ENCODE measurements at places on chromosomes 13 and 19.

- no peak for DNase-seq
Measured at GRCh38 chr13:93640452-93640851, 413.8 kb downstream of the GPC6 start.

GRCh38 chr19:38209152-38209551 is 14.9 kb downstream of the DPF1 start:
- no peak for DNase-seq

- DNase-seq = no peak
Measured at GRCh38 chr13:34634448-34634847, 307.6 kb upstream of the NBEA start.

DNA sequence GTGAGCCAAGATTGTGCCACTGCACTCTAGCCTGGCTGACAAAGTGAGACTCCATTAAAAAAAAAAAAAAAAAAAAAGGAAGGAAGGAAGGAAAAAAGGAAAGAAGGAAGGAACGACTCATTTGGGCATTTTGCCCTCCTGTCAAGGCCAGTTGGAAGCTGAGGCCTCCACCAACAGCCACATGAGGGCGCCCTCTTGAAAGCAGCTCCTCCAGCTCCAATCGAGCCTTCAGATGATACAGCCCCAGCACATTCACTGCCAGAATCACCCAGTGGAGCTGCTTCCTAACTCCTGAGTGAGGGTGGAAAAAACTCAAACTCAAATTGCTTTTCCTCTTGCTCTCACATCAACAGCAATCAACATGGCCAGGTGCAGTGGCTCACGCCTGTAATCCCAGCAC is 40.9 kb downstream of the GNG7 start:
- no peak for DNase-seq

- no peak for DNase-seq
Measured at GRCh38 chr13:31686670-31687425, 52.5 kb upstream of the RXFP2 start.

GRCh38 chr19:38759590-38760003 is 13.7 kb downstream of the LGALS7 start:
- DNase-seq = no peak

- no peak for DNase-seq
Measured at GRCh38 chr13:114309806-114310410, 4.4 kb upstream of the CHAMP1 start.

- DNase-seq = no peak
Measured at GRCh38 chr13:30818323-30818960, 83.1 kb downstream of the ALOX5AP start.

- DNase-seq = no peak
Measured at GRCh38 chr13:31154939-31155338, 6.8 kb downstream of the HSPH1 start.

- DNase-seq = no peak
Measured at GRCh38 chr13:110499621-110500281, 61.8 kb downstream of the RAB20 start.

- DNase-seq = no peak
Measured at GRCh38 chr19:13796301-13797057, 1.2 kb downstream of the ZSWIM4 start.

GRCh38 chr19:29509456-29509855 is 16.3 kb upstream of the VSTM2B start:
- no peak for DNase-seq

DNA sequence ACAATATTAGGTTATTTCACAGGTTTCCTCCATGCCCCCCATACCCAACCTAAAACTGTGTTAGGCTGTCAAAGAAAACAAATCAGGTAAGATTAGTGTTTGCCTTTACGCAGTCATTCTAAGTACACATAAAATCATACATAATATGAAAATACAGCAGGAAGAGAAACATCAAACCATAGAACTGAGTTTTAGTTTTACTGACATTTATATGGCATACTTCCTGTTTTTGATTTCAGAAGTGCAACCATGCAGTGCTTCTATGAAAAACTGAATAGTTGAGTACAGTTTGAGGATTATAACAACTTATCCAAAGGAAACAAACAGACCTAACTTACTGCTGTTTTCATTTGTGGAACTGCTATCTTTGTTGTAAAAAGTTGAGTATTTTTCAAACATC is 91.3 kb downstream of the KCNRG start:
- DNase-seq = no peak

GRCh38 chr13:112240076-112240475 is 136.1 kb upstream of the SPACA7 start:
- no peak for DNase-seq

- no peak for DNase-seq
Measured at GRCh38 chr13:80988391-80989151, 647.6 kb upstream of the SPRY2 start.

- no peak for DNase-seq
Measured at GRCh38 chr13:86974995-86975328, 696.2 kb upstream of the SLITRK5 start.

DNA sequence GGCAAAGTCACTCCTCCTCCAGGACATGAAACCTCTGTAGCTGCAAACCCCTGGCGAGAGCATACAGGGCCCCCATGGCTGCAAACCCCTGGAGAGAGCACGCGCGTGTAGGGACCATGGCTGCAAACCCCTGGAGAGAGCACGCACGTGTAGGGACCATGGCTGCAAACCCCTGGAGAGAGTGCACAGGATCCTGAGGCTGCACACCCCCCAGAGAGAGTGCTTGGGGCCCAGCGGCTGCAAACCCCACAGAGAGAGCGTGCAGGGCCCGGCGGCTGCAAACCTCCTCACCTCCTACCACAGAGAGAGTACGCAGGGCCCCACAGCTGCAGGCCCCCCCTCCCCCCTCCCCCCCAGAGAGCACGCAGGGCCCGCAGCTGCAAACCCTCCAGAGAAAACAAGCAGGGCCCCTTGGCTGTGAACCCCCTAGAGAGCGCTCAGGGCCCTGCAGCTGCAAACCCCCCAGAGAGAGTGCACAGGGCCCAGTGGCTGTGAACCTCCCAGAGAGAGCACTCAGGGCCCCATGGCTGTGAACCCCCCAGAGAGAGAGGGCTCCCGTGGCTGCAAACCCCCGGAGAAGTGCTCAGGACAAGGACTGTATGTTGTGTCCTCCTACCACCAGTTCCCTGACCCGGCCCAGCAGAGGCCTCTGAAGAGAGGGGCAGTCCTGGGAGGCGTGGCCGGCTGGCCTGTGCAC is 7.3 kb downstream of the ADPRHL1 start:
- no peak for DNase-seq

DNA sequence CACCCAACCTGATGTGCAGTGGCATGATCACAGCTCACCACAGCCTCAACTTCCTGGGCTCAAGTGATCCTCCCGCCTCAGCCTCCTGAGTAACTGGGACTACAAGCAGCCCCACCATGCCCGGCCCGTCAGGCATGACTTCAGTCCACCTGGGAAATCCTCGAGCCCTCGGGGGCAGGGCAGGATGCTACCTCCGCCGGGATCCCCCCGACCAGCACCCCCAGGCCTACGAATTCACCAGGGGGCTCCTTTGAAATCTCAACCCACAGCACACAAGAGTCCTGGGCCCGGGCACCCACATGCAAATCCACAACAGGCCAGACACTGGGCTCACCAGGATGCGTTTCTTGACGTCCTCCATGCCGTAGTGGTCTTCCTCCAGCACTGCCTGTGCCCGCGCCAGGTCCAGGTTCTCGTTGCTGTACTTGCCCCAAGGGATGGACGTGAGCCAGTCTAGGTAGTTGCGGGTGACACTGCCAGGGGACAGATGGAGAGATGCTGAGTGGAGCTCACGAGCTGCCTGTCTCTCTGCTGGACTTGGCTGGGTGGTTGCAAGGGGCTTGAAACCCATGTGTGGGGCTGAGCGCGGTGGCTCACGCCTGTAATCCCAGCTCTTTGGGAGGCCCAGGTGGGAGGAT is 10.5 kb downstream of the RPL36 start:
- no peak for DNase-seq

DNA sequence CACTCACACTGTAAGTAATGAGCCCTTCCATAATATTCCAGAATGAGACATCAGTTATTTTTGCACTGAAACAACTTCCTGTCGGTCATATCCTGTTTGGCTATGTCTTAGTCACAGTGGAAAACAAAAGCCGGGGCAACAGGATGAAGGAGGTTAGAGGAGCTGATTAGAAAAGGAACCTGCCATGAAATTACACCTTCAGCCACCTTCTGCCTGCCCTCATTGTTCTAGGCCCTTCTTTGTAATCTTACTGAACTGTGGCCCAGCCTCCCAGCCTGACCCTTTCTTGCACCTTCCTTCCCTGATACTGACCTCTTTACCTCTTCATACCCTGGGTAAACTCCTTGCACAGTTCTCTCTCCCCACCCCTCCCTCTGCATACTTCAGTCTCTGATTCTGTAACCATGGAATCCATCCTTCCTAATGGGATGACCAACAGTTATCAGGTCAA is 67.3 kb downstream of the DOCK9 start:
- no peak for DNase-seq

GRCh38 chr13:52160506-52160905 is 1.1 kb upstream of the NEK3 start:
- no peak for DNase-seq

DNA sequence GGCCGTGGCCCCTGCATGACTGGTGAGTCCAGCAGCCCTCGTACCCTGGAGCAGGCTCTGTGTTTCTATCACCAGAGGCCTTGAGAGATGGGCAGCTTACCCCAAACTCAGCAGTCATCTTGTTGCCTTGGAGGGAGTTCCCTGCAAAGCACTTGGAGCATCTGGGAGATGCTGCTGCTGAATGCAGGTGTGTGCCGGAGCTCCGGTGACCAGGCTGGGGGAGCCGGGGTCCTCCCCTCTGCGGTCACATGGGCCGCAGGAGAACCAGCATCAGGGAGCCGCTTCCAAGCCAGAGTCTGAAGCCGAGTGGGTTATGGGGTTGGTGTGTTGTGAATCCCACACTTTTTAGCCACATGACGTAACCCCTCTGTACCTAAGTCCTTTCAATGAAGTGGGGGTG is 82.8 kb downstream of the TEX29 start:
- no peak for DNase-seq
